ENCODE measurements at places on chromosomes 5 and 9.

DNA sequence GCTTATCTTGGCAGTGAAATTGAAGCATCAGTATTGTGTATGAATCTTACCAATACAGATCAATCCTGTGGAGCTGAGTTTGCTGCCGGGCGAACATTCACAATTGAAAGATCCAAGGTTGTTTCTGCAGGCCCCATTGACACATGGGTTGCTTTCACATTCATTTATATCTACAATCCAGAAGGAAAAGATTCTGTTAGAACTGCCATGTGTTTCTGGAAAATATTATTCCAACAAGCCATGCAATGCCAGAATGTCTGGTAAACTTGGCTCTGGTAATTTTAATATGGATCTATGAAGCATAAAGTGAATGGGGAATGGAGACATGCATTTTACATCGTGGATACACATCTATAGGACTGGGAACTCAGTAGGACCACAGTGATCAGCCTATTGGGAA, 180.8 kb downstream of the FBN2 start:
- DNase-seq, result no peak

DNA sequence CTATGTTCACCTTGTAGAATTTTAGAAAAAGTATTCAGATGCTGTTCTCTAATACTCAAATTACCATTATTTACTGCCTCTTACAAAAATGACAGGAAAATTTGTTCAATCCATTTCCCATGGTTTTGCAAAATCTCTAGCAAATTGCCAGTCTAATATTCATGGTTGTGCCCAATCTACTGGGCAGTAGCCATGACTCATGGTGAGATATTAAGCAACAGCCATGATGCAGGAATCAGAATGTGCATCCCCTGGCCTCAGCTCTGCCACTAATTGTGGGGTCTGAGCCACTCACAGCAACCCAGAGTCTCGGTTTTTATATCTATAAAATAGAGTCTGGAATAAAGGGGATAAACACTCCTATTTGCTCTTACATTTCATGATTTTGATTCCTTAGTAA, 353.6 kb downstream of the DEPDC1B start:
- no peak for DNase-seq

- DNase-seq, result no peak
Measured at GRCh38 chr5:68522863-68523262, 307.3 kb downstream of the PIK3R1 start.

DNA sequence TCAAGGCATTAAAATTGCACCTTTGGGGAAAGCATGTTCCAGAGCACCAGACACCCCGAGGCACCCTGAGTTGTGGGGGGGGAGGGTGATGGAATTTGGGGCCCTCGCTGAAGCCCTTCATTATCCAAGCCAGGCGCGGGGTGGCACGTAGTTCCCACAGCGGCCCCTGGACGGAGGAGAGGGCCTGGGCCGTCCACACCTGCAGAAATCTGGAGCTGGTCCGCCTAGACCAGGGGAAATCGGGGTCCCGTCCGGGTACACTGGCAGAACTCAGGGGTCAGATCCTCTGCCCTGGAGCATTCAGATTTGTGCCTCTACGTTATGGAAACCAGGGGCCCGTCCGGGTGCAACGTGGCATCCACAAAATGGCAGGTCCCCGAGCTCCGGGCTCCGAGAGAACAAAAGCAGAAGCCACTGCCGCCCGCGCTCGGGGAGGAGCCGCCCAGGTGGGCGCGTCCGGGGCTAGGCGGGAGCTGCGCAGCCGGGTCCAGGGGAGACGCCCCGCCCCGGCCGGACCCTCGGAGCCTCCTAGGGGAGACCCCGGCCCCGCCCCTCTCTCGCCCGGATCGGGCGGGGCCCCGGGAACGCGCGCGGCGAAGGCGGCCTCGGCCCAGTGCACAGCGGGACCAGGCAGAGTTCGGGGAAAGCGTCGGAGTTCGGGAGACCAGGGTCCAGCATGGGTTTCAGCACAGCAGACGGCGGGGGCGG, at the start of gene PLEKHG4B:
PLEKHG4B (plus strand) TSS at position 613 of the 708 bp plus-strand sequence; CDS start at position 677, 64 bp downstream.
- DNase-seq, result no peak

GRCh38 chr5:75677607-75678006, 39.6 kb downstream of the POC5 start:
- no peak for DNase-seq

GRCh38 chr5:481347-481746, 38.4 kb downstream of the EXOC3 start:
- no peak for DNase-seq

- peak; percentile 11 for DNase-seq
Measured at GRCh38 chr5:120052916-120053828, 410.9 kb upstream of the PRR16 start.

GRCh38 chr5:175681045-175681967, 23.4 kb downstream of the HRH2 start:
- DNase-seq, result peak; percentile 12

GRCh38 chr5:18311266-18311665, 677.0 kb downstream of the TAF11L14 start:
- DNase-seq, result no peak

DNA sequence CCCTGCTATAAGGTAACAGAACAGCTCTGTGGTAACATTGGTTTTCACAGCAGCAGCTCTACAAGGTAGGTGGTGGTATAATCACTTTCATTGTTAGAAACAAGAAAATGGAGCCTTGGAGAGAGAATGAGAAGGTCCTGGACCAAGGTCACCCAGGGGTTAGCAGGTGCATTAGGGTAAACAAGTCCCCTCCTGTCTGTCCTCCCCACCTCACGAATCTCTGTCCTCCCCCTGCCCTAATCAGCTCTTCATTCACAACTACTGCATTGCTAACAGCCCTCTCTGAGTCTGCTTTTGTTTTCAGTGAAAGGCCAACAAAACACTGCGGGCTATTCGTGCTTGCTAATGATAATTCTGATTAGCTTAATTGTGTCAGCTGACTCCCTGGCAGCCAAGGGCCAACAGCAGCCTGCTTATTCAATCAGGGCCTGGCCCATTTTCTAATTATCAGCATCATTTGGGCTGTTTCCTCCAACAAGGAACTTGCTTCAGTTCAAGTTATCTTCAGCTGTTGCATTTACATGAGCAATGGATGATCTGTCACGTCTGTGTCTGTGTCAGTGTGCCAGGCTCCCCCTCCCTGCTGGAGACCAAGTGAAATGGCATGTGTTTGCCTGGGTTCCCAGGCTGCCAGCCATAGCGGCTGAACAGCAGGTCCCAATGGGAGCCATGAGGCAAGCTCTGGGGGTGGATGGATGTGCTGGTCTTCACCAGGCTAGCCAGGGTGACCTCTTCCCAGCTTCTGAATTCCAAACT, 56.7 kb upstream of the EQTN start:
- no peak for DNase-seq

DNA sequence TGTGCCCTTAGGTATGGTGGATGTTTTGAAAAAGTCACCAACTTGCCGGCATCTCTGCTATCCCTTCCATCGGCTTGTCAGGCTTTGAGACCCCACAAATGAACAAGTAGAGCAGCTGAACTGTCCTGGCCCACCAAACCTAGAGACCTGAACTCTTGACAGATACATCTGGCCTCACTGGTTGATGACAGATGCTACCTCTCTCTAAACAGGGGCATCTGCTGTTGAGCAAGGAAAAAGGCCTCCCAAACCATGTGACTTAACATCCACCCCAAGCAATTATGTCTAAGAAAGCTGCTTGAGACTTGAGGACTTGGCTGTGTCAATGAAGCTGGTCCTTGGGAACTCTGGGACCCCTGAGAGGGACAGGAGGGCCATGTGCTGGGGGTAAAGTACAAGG, 2.3 kb downstream of the CCNI2 start:
- no peak for DNase-seq

DNA sequence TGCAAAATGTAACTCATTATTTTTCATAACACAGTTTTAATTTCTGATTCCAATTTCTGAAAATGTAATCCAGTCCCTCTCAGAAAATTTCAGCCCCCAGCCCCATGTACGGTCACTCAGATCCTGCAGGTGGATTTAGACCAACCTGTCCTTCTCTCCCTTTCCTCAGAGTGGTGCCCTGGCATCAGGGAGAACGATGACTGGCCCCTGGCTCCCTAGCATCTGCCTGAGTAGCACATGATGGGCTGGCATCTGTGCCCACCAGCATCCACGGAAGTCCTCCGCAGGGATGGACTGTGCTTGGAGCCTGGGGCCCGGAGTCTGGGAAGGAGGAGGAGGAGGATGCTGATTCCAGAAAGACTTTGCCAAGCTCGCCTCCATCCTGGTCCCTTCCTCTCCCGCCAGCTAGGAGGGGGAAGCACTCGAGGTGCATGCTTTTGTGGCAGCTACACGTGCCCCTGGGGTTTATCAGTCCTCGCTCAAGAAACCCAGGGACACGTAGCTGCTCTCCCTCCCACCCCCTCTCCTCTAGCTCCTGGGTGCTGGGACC, 54.4 kb upstream of the RUFY1 start:
- no peak for DNase-seq

- DNase-seq, result peak; percentile 53
Measured at GRCh38 chr9:86246752-86247161, 12.7 kb downstream of the C9orf153 start.

GRCh38 chr5:75281716-75282465, 45.2 kb upstream of the ANKRD31 start:
- DNase-seq, result peak; percentile 27

- no peak for DNase-seq
Measured at GRCh38 chr9:73259086-73259696, 107.5 kb downstream of the ANXA1 start.

- peak; percentile 92 for DNase-seq
Measured at GRCh38 chr5:178642351-178642909, 15.6 kb upstream of the CLK4 start.
